NCI-H1048 (cell line): ENCODE measurements at places on chromosomes 3 and 15.

GRCh38 chr15:37446921-37447320 lies 346.6 kb upstream of the MEIS2 start:
- no peak for DNase-seq

GRCh38 chr3:180420016-180420415 lies 181.9 kb upstream of the TTC14 start:
- DNase-seq: no peak

- no peak for DNase-seq
These were observed 227.5 kb upstream of the IGF1R start for GRCh38 chr15:98420837-98421236.

- no peak for DNase-seq
These were observed 113.3 kb upstream of the RORA start for GRCh38 chr15:61342390-61342789.

GRCh38 chr15:45174577-45174976 lies 13.2 kb downstream of the SHF start:
- no peak for DNase-seq

GRCh38 chr3:64318668-64319271 lies 93.5 kb upstream of the PRICKLE2 start:
- DNase-seq: no peak

DNA sequence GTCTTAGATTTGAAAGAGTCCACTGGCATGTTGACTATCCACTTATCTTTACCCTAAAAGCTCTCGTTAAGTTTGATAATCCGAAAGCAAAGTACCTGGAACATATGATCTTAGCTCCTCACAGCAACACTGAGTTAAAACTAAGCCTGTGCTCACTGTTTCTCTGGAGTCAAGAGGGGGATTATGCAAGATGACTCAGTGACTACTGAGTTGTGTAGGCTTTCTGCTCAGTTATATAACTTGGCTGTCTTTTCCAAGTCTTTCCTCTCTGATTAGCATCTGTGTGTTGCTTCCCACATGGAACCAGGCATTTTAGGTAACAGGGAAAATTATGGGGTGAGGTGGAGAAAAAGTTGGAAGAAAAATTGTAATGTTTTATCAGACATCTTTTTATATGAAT lies 31.2 kb upstream of the MYO5C start:
- DNase-seq: no peak

GRCh38 chr15:53522991-53523390 lies 236.5 kb downstream of the WDR72 start:
- DNase-seq: no peak

DNA sequence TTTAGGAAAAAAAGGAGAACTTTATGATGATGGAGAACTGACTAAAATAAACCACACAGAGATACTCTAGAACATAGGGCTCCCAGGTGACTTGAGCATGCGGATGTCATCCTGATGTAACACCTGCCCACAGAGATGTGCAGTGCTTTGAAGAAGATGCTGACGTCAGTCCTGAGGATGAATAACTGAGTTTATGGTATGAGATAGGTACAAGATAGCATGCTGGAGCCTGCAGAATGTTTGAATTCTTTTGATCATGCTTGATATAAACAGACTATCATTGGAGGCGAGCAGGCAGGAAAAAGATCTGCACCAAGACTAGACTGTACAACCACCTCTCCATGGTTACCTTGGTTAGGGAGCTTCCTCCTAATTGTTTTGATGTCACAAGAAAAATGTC lies 12.4 kb downstream of the CCR4 start:
- DNase-seq: no peak

GRCh38 chr15:26087395-26087794 lies 224.3 kb upstream of the ATP10A start:
- no peak for DNase-seq

DNA sequence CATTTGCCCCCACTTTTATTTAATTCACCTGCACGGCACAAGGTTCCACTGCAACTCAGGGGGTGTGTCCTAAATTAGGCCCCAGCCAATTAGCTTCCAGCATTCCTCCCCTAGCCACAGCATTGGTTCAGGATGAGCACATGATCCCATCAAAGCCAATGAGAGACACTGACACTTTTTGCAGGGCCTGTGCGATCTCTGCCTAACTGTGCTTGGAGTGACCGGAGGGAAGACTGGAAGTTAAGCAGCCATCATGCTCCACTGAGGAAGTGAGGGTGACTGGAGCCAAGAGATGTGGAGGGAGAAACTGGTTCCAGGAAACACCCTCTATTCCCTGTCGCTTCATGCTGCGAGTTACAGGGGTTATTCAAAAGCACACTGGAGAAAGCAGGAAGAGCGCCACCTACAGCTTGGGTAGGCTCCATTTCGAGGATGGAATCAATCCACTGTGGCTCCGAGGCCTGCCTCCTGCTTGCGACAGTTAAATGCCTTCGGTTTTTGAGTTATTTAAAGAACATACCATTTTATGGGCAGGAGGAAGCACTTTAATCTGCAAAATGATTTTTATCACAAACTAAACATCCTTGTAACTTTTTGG lies 122.2 kb upstream of the WNT5A start:
- no peak for DNase-seq

DNA sequence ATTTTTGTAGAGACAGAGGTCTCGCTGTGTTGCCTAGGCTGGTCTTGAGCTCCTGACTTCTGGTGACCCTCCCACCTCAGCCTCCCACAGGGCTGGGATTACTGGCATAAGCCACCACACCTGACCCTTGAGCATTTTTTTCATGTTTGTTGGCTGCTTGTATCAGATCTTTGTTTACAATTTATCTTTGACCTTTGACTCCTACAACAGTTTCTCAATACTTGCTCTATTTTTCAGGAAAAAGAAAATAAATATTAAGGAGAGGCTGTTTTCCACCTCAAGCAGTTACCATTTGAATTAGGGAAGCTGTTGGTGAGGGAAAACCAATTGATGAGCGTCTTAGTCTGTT lies 44.5 kb downstream of the LIMD1 start:
- no peak for DNase-seq

GRCh38 chr3:156732715-156733421 lies 58.5 kb downstream of the TIPARP start:
- DNase-seq: no peak

GRCh38 chr15:34896183-34896582 lies 73.4 kb downstream of the AQR start:
- no peak for DNase-seq

GRCh38 chr3:107928084-107928445 lies 162.8 kb downstream of the CD47 start:
- no peak for DNase-seq
